Stimulated activated CD8-positive, alpha-beta memory T cell treated with anti-CD3 and anti-CD28 coated beads, Interleukin-7, amount 100 ng/mL, for 24 hours (primary cell): ENCODE measurements at places on chromosomes 7 and 10.

DNA sequence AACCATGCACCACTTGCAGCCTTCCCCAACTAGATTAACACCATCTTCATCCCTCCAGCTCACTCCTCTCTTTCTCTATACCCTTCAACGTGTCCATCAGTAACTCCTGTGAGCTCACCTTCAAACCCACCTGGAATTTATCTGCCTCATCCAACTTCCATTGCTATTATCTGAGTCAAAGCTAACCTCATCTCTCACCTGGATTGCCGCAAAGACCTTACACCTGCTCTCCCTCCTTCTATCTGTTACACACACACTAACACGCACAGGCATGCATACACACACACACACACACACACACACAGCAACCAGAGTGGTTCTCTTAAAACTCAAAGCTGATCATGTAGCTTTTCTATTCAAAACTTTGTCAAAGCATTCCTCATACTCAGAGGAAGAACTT, 3.8 kb upstream of the TFEC start:
- DNase-seq, result no peak

DNA sequence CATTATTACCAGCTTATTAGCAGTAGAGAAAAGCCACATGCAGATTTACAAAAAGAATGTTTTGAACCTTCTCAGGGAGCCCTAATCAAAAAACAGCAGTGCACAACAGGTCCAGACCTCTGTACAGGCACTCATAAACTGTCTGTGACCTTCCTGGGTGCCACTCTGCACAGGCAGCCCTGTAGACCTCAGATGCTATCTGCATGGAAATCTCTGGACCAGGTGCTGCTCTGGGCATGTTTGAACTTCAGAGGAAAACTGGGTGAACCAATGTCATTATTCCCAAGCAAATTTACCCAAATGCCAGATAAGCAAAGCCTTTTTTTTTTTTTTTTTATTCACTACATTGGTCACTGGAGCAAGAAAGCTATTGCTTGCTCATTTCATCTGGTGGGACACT, 104.2 kb downstream of the NPY start:
- DNase-seq, result no peak

DNA sequence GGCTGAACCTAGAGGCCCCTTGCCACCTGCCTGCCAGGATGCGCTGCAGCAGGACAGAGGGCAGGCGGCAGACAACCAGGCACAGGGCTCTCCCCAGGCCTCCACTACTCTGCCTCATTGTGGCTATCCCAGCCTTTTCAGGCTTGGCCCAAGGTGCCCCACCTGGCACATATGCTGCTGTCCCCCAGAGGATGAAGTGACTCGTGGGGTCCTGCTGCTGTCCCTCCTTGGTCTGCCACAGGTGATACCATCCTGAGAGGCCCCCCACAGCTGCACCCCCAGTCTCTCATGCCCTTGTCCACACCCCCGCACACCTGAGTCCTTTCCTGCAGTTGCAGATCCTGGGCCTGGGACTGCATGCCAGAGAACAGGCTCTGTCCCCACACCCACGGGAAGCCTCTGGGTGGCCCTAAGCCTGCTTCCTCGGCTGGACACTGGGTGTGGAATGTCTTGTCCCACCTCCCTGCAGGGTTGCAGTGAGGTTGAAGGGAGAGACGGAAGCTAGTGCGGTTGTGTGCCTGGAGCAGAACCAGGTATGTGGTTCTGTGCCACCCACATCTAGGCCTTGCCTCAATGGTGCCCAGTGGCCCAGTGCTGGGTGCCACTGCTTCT, 55.3 kb downstream of the RASGEF1A start:
- no peak for DNase-seq

DNA sequence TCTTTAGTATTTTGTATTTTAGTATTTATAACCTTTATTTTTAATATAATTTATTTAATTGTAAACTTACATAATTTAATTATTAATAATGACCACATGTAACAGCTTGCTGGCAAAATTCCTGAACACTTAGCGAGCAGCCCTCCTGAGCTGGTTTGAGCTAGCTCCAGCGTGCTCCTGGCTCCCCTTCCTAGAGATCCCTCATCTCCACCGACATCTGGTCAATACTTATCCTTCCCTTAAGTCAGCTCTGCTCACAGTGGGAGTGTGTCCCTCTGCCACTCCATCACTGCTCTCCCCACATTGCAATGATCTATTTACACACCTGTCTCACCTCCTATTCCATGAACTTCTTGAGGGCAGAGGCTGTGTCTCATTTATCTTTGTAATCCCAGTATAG, 20.6 kb upstream of the TBXAS1 start:
- no peak for DNase-seq

DNA sequence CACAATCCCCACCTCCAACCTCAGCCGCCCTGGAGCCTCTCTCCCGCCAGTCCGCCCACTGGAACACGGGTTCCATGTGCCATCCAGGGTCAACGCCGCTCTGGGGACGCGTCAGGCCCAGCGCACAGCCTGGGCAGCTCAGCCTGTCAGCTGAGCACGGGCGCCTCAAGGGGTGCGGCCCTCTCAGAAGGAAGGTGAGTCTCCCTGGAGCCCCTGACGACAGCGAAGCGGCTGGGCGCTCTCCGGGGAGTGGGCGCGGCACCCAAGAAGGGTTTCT, 1.2 kb upstream of the SLC18A3 start:
- no peak for DNase-seq

DNA sequence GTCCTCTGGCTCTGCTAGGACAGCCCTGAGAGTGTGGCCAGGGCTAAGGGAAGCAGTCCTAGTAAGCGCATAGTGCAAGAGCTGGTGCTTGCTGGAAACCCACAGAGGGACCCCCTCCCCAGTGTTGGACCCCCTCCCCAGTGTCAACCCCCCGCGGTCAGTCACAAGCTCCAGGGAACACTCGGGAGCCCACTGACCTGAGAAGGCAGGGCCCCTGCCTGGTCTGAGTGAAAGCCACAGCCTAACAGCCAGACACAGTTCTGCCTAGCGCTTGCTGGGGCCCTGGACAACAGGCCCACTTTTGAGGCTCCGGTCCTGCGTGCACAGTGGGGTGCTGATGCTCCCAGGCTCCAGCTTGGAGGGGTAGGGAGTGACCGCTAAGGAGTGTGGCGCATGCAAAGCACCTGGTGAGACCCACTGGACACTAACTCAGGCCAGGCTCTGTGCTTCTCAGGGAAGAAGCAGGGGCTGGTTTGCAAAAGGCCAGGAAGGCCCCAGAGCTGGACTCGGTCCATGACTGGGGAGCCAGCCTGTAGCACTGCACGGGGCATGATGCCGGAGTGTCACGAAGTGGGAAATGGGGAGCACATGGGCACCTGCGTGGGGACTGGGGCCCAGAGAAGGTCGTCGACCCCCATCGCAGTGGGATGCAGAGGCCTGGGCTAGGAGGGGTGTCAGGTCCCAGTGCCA, 175.8 kb upstream of the PPP2R2D start:
- no peak for DNase-seq
